Head of caudate nucleus (tissue), 42 donors: ENCODE measurements at places on chromosomes 6 and 20.

- DNase-seq: no peak
Measured at GRCh38 chr6:133399426-133399825, 158.3 kb downstream of the EYA4 start.

- DNase-seq: no peak
Measured at GRCh38 chr20:11852811-11853210, 64.9 kb upstream of the BTBD3 start.

DNA sequence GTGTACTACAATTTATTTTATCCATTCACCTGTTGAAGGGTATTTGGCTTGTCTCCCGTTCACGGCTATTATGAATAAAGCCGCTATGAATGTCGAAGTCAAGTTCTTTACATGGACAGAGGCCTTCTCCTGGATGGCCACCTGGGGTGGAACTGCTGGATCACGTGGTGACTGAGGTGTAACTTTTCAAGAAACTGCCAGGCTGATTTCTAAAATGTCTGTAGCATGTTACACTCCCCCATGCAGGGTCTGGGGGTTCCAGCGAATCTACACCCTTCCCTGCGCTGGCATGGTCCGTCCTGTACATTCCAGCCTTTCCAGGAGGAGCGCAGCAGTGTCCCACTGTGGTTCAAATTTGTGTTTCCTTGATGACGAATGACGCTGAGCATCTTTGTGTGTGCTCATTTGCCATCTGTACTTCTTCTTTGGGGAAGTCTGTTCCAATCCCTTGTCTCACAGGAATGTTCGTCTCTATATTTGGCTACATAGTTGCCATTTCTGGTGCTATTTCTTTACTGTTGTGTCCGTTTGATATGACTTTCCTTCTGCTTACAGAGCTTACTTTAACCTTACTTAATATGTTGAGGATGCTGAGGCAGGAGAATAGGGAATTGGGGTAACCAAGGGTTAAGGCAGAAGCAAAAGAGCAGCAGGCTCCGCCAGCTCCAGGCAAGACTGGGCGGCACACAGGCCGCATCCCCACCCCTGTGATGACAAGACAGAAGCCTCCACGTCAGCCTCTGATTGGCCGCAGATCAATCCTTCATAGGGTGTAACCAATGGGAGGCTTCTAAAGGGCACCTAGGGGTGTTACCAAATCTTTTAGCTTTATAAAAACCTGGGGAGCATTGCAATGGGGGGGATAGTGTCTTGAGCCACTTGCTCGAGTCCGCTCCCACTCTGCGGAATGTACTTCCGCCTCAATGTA lies 106.6 kb downstream of the TAF4 start:
- DNase-seq: no peak

GRCh38 chr6:163897030-163897429 lies 482.5 kb downstream of the QKI start:
- DNase-seq: no peak

DNA sequence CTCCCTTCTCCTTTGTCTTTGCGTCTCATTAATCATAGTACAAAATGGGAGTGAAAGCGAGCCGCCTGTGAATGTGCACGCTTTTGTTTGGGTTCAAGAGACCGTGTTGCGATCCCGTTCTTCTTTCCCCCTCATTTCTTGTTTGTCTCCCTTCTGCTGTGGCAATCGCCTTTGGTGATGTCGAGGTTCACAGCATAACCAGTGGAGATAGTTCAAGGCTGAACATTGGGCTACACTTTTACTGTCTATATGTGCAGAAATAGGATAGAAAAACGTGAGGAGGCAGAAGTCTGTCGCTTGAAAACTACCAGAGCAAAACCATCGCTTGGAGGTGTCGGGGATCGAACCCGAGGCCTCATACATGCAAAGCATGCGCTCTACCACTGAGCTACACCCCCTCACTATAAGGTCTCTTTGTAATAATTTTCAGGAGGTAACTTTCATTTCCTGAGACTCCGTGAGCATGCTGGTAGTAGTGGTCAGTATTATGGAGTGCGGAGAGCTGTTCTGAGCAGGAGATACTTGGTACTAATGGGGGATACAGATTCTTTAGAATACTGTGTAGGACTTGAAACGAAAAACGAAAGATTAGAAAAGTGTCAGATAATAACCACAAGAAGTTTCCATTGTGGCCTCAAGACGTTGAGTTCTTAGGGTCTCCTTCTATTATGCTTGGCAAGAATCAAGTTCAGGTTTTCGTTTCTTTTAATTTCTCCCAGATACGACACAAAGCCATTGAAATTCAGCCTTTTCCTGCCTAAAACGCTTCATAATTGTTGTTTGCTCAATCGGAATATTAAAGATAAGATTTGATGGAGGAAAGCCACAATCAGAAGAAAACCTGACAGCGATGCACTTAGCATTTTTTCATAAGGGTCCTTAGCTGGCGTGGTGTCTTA lies 106.6 kb downstream of the TRIM27 start:
- no peak for DNase-seq

DNA sequence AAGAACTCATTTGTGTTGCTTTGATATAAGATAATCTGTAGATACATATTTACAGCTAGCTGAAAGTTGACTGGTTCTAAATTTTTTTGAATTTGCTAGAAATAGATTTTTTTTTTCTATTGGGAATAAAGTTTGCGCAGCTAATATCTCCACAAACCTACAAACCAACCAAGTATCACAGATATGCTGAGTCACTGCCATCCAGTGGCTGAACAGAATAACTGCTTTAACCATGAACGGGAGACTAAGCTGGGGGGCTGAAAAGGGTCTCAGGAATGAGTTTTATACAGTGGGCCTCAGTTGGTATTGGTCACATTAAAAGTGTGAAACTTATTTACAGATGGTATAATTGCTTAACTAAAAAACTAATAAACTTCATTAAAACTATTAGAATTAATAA lies 326.7 kb upstream of the CNR1 start:
- no peak for DNase-seq

DNA sequence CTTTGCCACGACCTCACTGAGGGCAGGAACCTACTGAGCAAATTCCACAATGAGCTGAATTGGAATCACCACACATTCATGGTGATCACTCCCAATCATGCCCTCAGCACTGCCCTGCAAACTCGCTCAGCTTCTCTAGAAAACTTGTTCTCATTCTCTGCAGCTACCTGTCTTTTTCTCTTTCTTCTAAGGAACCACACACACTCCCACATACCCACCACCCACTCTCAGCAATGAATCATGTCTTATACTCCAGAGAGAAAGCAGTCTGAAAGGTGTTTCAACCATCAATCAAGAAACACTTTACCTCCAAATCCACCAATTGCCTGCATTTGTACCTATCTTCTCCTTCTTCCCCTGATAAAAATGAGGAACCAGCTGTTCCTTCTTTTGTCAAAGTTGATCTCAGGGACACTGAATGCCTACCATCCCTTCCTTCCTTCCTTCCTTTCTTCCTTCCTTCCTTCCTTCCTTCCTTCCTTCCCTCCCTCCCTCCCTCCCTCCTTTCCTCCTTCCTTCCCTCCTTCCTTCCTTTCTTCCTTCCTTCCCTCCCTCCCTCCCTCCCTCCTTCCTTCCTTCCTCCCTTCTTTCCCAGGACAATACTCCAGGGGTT lies 84.6 kb upstream of the SGK1 start:
- no peak for DNase-seq

DNA sequence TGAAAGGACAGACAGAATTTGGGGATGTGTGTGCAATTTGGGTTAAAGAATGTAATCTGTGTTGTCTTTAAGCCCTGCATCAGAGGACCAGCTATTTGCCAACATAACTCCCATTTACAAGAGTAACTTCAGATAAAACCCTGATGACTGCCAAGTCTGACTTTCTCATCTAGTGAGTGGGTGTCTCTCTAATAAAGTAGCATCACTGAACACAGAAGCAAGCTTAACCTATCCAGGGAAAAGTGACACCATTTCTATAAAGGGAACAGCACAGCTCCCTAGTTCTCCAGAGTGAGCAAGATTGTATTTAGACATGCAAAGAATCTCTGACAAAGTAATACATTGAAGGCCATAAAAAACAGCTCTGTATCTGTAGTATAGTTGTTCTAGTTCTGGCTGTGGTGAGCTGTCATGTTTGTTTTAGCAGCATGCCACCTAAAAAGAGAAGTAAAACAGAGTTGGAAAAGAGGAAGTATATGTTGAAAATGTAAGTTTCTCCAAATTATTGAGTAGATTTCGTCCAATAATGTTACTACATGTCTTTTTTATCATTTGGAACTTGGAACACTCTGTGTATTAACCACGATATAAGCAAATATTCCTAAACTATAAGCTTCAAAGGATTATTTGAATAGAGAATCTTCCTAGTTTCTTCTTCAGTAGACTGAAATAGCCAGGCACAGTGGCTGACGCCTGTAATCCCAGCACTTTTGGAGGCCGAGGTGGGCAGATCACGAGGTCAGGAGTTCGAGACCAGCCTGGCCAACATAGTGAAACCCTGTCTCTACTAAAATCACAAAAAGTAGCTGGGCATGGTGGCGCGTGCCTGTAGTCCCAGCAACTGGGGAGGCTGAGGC lies 8.8 kb upstream of the PIM1 start:
- DNase-seq: no peak

DNA sequence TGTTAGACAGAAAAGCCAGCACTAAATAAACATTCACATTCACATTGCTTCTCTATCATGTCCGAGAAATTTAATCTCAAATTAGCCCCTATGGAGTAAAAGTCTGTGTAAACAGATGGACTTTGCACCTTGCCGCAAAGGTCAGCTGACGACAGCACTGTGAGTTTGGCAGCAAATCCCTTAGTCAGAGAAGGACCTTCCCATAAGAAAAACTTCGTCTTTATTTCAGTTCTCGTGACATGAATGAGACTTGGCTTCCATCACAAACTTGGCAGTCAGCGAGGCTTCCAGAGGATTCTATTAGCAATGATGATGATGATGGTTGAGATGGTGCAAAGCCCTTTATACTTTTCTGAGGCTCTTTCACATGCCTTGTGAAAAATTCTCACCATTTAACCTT lies 133.7 kb upstream of the IFNGR1 start:
- DNase-seq: no peak

GRCh38 chr6:53837865-53838769 lies 43.3 kb downstream of the LRRC1 start:
- peak; percentile 84 for DNase-seq

- no peak for DNase-seq
Measured at GRCh38 chr20:25049261-25050060, 8.5 kb downstream of the ACSS1 start.

GRCh38 chr20:47125758-47126591 lies 230.5 kb downstream of the ZMYND8 start:
- no peak for DNase-seq

GRCh38 chr6:108157981-108158525 lies 7.8 kb upstream of the NR2E1 start:
- no peak for DNase-seq

GRCh38 chr20:4717816-4718570 lies 3.7 kb upstream of the PRND start:
- no peak for DNase-seq

DNA sequence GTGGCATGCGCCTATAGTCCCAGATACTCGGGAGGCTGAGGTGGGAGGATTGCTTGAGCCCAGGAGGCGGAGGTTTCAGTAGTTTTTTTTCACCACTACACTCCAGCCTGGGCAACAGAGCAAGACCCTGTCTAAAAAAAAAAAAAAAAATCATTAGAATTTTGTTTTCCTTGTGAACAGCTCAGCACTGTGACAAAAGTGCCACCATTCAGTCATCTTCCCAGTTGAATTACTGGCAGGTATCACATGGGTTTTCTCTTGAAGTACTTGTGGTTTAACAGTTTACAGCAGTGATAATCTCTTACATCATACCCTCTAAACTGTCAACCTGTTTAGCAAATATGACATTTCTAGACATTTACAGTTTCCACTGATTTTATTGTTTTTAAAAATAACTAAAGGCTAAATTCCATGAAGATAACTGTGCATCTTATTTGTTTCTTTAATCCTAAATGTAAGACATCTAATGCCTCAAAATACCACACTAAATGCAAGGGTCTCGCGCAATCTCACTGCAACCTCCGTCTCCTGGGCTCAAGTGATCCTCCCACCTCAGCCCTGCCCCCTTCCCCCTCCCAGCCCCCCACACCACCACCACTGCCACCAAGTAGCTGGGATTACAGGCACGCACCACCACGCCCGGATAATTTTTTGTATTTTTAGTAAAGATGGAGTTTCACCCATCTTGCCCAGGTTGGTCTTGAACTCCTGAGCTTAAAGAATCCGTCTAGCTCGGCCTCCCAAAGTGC lies 7.0 kb downstream of the TRPC4AP start:
- no peak for DNase-seq
